PC-3 (cell line): ENCODE measurements at places on chromosomes 2 and 18.

GRCh38 chr2:68366083-68366560 lies 1.0 kb downstream of the PLEK start:
- no peak for DNase-seq

DNA sequence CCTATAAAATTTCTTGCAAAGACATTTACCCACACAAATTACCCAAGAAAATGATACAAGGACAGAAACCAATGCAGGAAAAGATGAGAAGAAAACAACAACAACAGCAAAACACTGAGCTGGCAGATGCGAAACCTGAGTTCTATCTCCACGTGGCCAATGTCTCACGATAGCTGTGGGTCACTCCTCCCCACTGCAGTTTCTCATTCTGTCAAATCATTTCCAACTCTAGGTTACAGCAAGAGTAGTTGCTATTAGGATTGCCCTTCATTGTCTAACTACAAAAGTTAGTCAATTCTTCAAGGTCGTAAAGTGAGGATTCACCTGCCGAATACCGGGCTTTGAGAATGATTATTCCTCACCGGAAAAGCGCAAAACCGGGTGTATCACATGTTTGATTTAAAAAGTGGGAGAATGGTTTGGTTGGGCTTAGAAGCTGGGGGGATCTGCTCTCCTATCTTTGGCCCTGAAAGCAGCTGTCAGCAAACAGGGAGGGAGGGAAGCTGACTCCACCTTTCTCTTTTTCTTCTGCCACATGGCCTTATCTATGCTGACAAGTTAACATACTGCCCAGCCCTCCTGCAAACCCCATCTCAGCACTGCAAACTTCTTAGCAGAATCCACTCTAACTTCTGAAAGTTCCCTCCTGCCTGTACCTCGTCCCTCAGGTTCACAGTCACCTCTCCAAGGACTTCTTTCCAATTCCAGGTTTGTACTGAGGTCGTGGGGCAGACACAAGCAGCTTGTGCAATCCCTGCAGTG lies 473.0 kb downstream of the SOX11 start:
- no peak for DNase-seq

DNA sequence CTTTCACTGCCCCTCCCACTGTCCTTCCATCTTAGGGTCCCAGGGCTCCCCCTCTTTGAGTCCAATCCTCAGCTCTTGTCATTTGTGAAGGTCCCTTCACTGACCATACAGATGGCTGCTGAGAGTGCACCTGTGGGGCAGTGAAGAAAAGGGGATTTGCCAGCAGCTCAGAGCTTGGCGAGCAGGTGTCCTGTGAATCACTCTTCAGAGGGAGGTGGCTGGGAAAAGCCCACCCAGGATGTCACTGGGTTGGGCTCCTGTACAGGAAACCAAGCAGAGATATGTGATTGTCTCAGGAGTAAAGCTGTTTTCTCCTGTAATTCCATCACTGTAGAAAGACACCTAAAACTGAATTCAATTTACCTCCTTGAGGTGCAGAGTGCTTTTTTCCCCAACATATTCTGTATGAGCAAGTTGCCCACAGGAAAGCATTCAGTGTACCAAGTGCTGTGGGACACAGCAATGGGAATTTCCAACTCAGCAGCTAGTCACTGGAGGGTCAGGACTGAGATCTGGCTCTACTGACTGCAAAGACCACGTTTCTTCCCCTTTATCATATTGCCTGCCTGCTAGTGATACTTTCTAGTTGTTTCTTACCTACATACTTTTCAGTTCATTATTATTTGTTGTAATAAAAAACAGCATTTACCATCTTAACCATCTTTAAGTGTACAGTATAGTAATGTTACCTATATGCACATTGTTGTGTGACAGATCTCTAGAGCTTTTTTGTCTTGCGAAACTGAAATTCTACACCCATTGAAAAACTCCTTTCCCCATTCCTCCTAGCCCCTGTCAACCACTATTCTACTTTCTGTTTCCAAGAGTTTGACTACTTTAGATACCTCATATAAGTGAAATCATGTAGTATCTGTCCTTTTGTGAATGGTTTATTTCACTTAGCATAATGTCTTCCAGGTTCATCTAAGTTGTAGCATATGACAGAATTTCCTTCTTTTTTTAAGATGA lies 239.1 kb downstream of the TSN start:
- DNase-seq = no peak

GRCh38 chr2:173763641-173764040 lies 201.5 kb downstream of the SP3 start:
- no peak for DNase-seq

- no peak for DNase-seq
Measured at GRCh38 chr2:151922845-151923666, 94.8 kb upstream of the ARL5A start.

GRCh38 chr2:194343167-194343566 lies 1313.9 kb upstream of the SLC39A10 start:
- no peak for DNase-seq

DNA sequence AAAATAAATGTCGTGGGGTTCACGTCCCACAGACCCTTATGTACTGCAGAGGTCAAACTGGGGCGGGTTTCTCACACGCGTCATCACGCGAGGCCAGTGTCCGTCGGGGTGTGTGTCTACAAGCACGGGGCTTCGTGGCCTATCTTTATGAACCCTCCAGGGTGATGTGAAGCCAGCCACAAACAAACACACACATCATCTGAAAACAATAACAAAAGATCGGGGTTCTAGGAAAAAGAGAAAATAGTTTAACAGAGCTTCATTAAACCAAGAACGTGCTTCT lies 23.3 kb downstream of the LDLRAD4 start:
- no peak for DNase-seq

- peak; percentile 90 for DNase-seq
Measured at GRCh38 chr2:75595541-75596395, 35.0 kb upstream of the EVA1A start.

- DNase-seq = peak; percentile 19
Measured at GRCh38 chr18:57627488-57627887, 5.9 kb upstream of the NARS1 start.

DNA sequence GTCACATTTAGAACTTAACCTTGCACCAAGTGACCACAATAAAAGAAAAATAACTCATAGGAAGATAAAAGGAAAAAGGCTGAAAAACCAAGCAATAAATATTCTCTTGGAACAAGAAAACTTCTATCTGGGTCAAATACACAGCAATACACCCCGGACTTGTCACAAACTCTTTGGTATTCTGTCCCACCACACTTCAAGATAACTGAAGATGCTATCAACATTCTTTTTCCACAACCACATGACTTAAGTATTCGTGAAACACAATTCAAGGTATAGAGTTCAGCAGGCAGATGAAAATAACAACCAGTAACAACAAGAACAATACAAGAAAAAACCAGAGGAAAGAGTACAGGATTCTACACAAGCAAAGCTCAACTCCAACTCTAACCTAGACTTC lies 18.0 kb downstream of the MBD2 start:
- DNase-seq = no peak

DNA sequence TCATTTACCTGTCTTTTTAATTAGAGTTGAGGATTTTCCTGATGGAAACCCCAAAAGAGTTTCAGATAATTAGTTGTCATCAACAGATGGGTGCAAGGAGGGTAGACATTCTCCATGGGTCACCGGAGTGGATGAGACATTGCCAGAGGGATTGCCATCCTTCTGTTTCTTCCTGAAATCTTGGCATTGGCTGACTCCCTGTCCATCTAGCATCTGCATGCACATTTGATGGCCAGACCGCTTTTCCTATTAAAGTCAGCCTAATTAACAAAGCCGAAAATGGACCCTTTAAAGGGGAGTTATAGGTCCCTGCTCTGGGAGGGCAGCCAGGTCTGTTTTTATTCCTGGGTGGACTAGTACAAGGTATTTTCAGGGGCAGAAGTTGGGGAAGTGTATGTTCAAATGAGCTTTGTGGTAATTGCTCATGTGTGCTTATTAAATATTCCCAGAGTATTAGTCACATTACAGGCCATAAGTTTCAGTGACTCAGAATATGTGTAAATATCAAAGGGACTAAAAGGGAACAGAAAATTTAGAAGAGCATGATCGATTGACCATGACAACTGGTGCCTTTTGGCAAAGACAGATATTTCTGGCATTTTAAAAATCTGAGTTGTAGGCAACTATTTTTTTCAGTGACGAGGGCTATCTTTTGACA lies 209.8 kb downstream of the PHLPP1 start:
- peak; percentile 88 for DNase-seq

- no peak for DNase-seq
Measured at GRCh38 chr18:76468345-76469304, 26.4 kb downstream of the ZNF516 start.

- no peak for DNase-seq
Measured at GRCh38 chr2:229526951-229527350, 187.4 kb downstream of the DNER start.

GRCh38 chr2:145344076-145344724 lies 824.3 kb upstream of the ZEB2 start:
- no peak for DNase-seq

- no peak for DNase-seq
Measured at GRCh38 chr2:241003830-241004564, 5.6 kb downstream of the SNED1 start.

- DNase-seq = no peak
Measured at GRCh38 chr18:65239787-65240186, 511.0 kb upstream of the CDH7 start.

DNA sequence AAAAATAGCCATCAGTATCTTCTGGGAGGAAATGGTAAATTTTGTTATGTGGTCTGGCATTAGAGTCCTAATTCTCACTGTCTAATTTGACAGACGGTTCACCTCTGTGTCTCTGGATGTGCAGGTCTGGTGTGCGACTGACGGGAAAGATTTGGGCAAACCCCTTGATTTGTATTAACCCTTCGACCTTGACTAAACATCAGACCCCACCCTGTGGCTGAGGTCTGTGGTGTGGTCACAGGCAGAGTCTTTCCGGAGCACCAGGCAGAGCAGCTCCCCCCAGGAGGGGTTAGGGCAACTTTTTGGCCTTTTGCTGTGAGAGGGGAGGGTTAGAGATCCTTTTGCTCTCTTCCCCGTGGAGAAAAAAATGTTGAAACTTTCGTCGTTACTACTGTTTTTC lies 6.4 kb downstream of the TWIST2 start:
- DNase-seq = no peak

GRCh38 chr2:220789961-220790360 lies 782.1 kb downstream of the EPHA4 start:
- peak; percentile 79 for DNase-seq
